GM10248 (cell line): ENCODE measurements at places on chromosomes 5 and 9.

- DNase-seq, result no peak
Measured at GRCh38 chr9:1100201-1100600, 50.0 kb downstream of the DMRT2 start.

DNA sequence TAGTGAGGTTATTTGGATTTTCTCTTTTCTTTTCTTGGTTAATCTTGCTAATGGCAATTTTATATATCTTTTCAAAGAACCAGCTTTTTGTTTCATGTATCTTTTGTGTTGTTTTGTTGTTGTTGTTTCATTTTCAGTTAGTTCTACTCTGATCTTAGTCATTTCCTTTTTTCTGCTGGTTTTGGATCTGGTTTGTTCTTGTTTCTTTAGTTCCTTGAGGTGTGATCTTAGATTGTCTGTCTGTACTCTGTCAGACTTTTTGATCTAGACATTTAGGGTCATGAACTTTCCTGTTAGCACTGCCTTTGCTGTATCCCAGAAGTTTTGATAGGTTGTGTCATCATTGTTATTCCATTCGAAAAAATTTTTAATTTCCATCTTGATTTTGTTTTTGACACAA, 399.7 kb downstream of the TLE1 start:
- DNase-seq, result no peak

DNA sequence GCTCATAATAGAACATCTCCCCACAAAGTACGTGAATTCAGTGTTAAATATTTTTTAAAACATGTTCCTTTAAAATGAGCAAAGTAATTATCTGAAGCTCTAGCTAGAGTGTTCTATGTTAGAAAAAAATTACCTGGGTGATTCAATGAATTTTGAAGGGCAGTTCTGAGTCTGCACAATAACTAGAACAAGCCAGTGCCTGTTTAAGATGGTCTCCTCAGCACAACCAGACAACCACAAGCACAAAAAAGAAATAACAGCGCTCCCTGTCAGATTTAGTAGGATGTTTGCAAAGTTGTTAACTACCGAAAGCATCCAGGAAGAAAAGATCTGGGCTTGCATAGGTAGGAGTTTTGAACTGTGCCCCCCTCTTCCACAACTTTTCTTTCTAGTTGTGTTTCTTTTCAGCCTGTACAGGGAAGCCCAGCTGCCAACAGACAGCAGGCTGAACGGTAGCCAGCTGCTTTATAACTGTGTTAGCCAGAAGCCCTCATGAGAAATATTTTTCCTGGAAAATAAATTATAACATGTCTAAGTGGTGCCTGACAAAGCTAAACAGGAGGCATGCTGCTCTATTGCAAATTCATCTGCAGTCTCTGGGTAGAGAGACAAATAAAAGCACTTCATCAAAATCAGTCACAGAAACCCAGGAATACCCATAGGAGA, 1026.9 kb downstream of the MAT2B start:
- no peak for DNase-seq

GRCh38 chr5:81225463-81225862, 7.7 kb upstream of the CKMT2 start:
- no peak for DNase-seq

GRCh38 chr5:123422433-123423277, 548 bp downstream of the CEP120 start:
- peak; percentile 23 for DNase-seq

DNA sequence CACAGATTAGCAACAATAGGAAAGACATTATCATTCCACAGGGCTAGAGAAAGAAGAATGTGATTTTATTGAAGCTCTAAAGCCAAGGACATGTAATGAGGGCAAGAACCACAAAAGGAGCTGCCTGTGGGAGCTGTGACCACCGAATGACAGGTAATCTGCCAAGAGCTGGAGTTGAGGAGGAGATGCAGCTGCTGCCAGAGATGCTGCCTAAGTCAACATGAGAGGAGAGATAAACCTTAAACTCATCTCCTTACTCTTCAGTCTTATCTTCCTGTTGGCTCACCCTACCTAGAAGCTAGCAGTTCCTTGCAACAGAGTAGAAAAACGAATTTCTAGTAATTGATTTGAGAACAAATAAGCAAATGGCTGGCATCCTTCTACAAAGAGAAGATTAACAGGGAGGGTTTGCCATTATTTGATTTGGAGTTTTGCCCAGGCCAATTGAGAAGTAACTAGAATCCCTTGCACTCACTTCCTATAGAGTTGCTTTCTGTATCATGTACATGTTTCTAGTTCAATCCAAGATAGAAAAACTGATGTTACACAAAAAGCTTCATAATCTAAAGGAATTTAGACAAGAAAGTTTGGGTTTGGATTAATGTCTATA, 539.2 kb downstream of the TLE1 start:
- DNase-seq, result no peak

DNA sequence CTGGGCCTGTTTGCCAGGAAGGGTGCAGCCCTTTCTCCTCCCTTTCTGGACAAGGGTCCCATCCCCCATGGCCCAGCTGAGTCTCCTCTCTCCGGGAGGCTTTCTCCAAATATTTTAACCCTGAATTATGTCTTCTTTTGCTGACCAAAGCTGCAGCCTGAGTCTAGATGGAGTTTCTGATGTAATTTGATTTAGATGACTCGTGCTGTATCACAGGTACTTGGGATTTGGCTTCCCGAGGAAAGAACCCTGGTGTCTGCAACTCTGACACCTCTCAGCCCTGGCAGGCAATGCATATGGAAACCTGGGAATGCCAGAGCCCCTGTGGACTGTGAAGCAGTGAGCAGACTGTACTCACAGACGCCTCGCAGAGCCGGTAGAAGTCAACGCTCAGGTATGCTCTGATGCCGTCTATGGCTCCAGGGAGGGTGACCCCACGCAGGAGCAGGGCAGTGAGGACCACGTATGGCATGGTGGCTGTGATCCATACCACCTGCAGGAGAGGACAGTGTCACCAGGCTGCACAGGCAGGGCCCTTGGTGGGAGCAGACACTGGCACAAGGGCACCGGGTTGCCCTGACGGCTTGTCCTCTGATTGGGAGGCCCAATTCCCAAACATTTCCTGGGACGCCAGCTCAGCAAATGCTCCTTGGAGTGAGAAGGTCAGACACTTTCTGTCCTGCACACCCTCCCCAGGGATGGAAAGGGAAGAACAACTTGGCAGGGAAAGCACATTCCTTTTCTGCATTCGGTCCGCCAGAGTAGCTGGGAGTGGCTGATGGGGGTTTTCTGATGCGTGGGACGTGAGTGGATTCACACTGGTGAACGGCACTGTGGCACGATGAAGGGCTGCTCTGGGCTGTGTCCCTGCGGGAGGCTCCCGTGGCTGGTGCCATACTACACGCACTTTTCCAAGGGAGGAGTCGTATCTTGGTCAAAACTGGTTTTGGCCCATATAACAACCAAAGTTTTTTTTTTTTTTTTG, 24.7 kb downstream of the SLC6A3 start:
- DNase-seq, result no peak

DNA sequence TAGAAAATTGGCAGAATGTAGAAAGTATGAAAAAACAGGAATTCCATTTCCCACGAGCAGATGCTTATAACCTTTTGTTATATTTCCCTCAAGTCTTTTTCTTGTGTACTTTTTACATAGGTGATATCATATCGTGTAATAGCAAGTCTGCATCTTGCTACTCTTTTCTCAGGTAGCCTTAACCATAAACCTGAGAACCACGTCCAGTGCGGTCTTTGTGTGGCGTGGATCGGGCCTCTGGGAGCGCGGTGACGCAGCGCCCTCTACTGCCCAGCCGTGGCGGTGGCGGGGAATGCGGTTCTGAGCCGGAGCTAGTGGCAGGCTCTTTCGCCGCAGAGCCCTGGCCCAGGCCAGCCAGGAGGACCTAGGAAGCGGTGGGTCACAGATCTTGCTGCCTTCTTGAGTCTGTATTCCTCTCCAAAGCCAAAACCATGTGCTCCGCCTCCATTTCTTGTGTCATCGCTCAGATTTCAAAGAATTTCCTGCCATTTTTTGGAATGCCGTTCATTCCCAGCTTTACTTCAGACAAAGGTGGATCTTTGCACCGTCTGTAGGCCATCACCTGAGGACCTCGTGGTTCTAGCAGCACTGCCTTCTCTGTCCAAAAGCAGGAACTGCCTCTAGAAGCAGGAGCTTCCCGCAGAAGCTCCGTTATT, 71.9 kb downstream of the MVB12B start:
- DNase-seq, result peak; percentile 83

DNA sequence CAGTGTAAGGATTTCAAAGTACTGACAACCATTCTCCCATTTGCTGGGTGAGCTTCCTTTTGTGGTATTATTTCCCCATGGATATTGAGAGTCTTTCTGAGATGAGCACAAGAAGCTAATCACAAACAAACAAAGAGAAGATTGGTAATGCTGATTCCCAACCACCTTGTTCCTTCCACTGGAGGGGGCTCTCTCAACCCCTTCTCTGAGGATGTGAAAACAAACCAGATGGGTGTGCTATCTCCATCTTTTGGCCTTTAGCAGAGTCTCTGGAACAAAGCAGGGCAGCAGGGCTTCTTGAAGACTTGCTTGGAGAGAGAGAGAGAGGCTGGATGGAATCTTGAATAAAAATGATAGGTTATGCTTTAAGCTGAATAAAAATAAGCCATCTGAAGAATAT, 576.7 kb upstream of the ZNF462 start:
- no peak for DNase-seq

GRCh38 chr5:58498340-58498942, 7.2 kb downstream of the GAPT start:
- no peak for DNase-seq

GRCh38 chr9:88658311-88658822, 123.4 kb downstream of the NXNL2 start:
- DNase-seq, result no peak
